ENCODE measurements at places on chromosomes 2 and 18.

DNA sequence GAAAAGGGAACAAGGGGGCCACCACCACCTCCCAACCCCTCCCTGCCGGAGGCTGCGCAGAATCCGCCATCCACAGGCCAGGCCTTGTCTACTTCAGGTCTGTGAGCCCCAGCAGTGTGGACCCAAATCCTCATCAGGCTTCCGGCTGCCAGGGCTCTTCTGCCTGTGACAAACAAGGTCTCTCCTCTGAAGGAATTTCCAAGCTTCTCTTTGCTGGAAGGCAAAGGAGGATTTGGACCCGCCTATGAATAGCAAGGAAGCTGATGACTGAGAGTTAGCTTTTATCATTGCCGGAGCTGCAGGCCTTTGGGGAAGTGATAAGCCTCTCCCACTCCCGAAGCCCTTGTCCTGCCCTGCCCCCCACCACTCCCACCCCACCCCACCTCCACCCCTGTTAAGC is 93.7 kb upstream of the SH3BP4 start:
- no peak for DNase-seq

GRCh38 chr2:239801404-239802184 is 223.5 kb downstream of the NDUFA10 start:
- DNase-seq = no peak

DNA sequence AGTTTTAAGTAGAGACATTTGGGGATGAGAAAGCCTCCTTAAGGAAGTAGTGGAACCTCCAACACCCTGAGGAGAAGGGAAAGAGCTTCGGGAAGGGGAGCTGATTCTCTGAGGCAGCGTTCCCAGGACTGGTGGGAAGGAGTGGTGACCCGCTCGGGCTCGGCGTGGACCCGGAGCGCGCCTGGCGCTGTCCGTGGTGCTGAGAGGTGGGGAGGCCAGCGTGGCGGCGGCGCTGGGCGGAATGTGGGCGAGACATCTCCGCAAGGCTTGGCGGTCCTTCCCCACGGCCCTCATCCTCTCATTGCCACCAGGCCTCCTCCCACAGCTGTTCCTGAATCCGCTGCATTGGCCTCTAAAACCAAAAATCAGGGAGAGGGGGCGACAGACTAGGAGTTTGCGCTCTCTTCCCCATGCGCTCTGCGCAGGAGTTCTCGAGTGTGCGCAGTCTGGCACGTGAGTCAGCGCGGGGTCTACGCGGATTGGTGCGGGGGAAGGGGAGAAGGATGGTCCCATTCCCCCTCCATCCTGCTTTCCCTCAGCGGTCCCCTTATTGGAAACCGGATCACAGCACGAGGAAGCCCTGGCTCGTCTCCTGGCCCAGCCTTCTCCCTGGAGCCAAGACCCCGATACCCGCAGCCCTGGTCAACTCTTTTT is 857 bp downstream of the RESP18 start:
- no peak for DNase-seq

DNA sequence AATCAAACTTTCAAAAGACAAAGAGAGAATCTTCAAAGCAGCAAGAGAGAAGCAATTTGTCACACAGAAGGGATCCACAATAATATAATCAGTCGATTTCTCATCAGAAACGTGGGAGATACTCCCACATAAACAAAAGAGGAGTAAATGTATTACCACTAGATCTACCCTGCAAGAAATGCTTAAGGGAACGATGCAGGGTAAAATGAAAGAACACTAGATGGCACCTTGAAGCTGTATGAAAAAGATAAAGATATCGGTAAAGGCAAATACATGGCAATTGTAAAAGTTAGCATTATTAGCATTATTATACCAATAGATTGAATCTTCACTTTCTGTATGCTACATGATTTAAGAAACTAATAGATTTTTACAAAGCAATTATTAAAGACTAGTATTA is 677.0 kb downstream of the SUCLG1 start:
- DNase-seq = no peak

GRCh38 chr2:217467331-217467730 is 535.5 kb downstream of the TNS1 start:
- no peak for DNase-seq

- no peak for DNase-seq
Measured at GRCh38 chr2:101002562-101003277, 631 bp downstream of the RPL31 start.

GRCh38 chr2:217431577-217432269 is 571.1 kb downstream of the TNS1 start:
- no peak for DNase-seq

- DNase-seq = no peak
Measured at GRCh38 chr2:203330434-203330833, 2.2 kb downstream of the ABI2 start.

GRCh38 chr2:201854841-201855240 is 48.5 kb downstream of the CDK15 start:
- no peak for DNase-seq

- DNase-seq = no peak
Measured at GRCh38 chr2:157443795-157444640, at the start of gene CYTIP. CYTIP (minus strand) TSS chr2:157444089; CDS start chr2:157444020, 69 bp downstream.

- no peak for DNase-seq
Measured at GRCh38 chr2:58268685-58269084, 27.6 kb upstream of the FANCL start.

DNA sequence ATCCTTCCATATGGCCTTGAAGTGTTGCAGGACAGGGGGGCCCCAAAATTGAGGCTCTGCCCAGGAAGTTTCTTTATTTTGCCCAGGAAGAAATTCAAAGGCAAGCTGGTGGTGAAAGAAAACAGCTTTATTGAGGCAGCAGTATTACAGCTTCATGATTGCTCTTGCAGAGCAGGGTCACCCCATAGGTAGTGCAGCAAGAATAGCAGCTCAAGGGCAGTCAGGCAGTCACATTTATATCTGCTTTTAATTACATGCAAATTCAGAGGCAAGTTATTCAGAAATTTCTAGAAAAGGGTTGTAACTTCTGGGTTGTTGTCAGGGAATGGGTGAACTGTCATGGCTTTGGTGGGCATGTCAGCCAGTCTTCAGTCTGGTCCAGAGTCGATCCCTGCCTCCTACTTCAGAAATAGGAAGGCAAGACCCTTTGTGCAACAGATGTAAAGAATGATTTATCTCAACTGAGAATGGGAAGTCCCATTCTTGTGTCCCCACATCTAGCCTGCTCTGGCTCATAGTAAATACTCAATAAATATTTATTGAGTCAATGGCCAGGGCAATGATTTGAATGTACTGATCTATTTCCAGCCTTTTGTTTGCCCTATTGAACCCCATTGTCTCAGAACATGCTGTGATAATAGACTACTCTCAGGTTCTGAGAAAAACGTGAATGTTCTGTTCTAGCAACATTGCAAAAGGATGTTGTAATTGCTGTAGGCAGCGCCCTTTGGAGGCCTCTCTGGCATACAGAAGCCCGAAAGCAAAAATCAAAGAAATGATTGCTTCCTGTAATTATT is 129.8 kb downstream of the MYO3B start:
- DNase-seq = no peak

- DNase-seq = no peak
Measured at GRCh38 chr2:207156451-207157161, 9.1 kb downstream of the KLF7 start.

DNA sequence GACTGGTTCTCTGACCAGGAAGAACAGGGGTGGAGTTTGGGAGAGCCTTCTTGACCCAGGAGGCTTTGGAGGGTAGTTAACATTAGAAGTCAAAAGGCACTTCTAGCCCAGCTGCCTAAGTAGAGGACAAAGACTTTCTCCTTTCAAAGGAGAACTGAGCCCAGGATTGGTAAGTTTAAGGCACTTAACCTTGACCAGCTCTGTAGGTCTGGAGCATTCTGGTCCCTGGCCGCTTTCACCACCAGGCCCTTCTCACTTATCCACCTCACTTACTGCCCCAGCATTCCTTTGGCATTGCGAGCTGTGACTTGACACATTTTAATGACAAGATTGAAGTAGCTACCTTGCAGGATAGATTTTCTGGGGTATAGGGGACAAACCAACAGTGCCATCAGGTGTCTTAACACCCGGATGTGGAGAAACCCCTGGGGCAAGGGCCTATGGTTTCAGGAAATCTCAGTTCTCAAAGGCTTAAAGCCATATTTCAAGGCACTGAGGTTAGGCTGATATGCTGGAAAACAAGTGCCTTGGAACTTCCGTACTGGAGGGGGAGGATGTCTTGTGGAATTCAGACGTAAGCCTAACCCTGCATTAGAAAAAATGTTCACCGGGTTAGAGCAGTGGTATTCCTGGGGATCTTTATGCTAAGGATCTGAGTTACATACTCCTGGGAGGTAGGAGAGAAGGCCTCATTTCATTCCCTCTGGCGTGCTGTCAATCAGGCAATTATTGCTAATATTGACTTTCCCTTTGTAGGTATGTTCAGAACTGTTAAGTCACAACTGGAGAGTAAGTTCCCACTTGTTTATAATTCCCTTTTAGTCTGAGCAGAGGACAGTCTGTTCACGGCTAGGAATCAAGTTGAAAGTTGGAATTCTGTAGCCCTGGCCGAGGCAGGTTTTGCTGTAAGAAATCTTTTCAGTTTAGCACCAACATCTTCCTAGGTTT is 4.3 kb downstream of the C2orf68 start:
- no peak for DNase-seq

- DNase-seq = peak; percentile 92
Measured at GRCh38 chr2:112182581-112183034, 44.4 kb downstream of the FBLN7 start.

DNA sequence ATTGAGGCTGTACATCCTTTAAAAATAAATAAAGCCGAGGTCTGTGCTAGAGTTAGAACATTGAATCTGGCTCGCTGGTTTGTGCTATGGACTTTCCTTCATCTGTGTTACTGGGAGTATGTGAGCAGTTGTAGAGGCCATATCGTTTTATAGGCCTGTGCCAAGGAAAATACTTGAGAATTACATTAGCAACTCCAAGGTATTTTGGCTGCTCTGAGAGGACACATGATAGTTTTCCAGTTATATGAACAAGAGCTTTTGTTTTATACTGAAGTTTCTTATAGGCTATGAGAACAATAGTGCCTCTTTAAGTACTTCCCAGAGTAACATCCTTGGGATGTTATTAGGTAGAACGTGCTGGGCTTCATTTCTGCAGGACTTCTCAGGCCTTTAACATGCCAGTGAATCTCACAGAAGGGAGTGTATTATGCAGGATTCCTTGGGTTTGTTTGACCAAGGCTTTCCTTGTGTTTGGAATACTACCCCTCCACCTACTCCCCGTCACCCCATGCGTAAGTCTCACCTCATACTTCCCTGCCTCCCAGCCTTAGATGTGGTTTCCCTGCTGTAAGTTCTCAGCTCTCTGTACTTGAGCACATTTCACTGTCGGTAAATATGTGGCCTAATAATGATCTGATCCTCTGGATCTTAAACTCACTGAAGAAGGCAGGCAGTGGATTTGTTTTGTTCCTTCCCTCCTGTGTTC is 21.0 kb downstream of the TCF7L1 start:
- DNase-seq = no peak

GRCh38 chr2:15890124-15890754 is 50.1 kb upstream of the MYCN start:
- DNase-seq = no peak

DNA sequence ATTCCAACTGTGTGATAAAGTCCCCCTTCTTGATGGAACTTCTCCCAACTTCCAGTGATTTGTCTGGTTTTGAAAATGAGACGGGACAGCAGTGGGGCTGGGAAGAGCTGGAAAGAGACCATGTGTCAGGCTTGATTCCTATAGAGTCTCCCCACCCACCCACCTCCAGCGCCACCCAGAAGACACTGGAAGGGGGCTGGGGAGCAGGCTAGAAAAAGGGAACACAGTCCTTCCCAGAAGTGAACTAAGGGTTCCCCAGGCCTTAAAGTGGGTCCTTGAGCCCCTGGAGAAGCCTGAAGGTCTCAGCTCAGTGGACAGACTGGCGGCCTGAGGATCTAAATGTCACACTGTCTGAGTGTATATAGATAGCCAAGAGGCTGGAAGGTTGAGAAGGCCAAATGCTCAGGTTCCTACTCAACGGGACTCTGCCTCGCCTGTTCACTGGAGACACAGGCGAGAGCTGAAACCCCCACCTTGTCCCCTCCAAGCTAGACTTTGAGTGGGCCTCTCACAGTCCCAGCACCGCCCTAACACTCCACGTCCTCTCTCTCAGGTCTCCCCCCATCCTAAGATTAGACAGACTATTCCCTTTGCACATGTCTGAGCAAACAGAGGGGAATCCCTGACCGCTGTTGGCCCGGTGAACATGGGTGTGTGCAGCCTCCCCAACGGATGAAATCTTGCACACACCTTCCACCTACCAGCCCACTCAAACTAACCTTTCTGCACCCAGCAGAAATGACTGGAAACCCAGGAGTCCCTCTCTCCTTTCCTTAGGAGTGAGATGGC is 1.6 kb downstream of the PKDCC start:
- DNase-seq = no peak

- DNase-seq = no peak
Measured at GRCh38 chr2:36789181-36789804, 92.8 kb downstream of the VIT start.

- DNase-seq = peak; percentile 17
Measured at GRCh38 chr2:42138163-42139015, 30.8 kb upstream of the EML4 start.

DNA sequence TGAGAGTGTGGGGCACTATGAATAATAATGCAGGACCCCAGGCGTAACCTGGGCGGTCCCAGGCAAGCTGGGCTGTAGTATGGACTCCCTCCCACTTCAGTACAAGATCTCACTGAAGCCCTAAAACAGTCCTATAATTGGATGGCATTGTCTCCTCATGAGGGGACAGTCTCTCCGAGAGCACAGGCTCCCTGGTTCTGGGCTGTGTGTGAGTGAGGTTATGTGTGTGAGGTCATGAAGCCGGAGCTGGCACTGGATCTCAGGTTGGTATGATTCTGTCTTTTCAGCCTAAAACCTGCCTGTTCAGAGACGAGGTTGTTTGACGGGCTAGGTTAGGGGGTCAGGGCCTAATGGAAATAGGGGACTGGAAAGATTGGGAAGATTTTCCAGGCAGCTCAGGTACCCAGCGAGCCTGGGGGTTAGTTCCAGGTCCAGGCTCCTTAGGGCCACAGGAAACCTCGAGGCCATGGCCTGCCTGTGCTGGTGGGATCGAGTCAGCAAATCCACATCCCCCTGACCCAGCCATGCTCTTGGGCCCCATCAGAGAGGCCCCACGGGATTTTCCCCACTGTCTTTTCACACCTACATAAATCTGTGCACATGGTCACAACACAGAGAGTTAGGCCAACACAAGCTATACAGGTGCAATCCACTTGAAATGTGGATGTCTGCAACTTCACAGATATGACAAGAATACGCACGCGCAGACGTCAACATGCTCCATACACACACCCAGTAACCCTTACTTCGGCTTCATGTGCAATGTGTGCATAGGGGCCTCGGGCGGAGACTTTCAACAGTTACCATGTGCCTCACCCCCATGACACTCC is 94.8 kb downstream of the INHBB start:
- no peak for DNase-seq

GRCh38 chr2:36670881-36671595 is 25.5 kb upstream of the VIT start:
- DNase-seq = no peak

GRCh38 chr2:184053326-184053725 is 545.0 kb upstream of the ZNF804A start:
- no peak for DNase-seq

DNA sequence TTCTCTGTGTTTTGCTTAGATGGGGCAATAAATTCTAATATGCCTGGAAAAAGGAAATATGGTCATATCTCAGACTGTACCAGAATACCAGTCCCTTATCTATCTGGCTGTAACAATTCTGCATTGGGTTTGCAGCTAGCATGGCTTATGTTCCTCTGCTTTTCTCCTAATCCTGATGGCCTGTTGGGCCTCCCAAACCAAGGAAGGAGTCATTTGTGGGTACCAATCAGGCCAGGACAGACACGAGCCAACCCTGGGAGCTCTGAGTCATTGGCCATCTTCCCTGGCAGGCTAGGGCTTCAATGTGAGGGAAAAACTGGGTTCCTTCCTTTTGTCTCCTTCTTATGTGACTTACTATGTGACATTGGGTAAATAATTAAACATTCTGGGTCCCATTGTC is 12.0 kb downstream of the SMARCAL1 start:
- no peak for DNase-seq
